ENCODE measurements at places on chromosomes 16 and 17.

- no peak for DNase-seq
Observed at GRCh38 chr17:17343896-17344506, 40.8 kb downstream of the NT5M start.

DNA sequence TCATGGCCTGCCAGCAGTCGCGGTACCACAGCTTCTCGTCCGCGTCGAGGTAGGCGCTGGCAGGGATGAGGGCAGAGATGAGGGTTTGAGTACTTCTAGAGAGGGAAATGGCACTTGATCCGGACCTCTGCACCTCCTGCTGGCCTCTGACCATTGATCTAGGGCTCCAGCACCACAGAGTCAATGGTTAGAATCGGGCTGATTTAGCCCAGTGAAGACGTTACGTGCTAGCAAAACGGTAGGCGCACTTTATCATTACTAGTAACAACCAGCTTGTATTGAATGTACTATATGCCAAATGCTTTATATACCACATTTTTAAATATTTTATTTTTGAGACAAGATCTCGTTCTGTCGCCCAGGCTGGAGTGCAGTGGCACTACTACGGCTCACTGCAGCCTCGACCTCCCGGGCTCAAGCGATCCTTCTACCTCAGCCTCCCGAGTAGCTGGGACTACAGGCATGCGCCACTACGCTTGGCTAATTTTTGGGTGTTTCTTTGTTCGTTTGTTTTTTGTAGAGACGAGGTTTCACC is 526 bp downstream of the TSNAXIP1 start:
- no peak for DNase-seq

- DNase-seq = no peak
Observed at GRCh38 chr16:52718046-52718445, 171.1 kb upstream of the TOX3 start.

GRCh38 chr16:73563709-73564108 is 515.8 kb upstream of the ZFHX3 start:
- no peak for DNase-seq

GRCh38 chr17:37693328-37693727 is 50.1 kb upstream of the DDX52 start:
- DNase-seq = no peak

- DNase-seq = no peak
Observed at GRCh38 chr16:3518986-3519348, 18.2 kb downstream of the CLUAP1 start.

DNA sequence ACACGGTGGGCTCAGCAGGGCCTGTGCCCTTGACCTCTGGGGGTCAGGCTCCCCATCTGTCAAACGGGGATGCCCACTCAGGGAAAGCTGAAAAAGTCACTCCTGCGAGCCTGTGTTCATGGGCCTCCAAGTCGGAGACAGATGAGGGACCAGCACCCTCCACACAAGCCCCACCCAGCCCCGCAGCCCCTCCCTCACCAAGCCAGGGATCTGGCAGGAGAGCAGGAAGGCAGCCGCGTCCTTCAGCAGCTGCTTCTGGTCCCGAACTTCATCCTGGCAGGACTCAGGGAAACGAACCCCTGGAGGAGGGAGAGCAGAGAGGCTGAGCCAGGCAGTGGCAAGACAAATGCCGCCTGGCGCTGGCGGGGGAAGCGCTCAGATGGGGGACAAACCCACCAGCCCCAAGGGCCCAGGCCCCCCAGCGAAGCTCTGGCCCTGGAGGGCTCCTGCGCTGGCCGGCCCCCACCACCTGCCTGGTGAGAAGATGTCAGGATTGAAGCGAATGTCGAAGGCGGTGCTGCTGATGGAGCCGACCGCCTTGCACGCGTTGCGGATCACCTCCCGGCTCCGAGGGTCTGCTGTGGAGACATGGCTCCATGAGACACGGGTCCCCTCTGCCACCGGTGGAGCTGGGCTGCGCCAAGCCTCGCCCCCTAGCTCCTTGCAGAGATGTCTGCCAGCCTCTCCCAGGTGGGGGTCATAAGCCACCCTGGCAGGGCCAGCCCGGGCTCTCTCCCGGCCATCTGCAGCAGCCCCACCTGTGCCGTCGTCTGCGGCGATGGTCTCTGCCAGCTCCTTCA is 15.4 kb downstream of the CLUH start:
- DNase-seq = no peak

DNA sequence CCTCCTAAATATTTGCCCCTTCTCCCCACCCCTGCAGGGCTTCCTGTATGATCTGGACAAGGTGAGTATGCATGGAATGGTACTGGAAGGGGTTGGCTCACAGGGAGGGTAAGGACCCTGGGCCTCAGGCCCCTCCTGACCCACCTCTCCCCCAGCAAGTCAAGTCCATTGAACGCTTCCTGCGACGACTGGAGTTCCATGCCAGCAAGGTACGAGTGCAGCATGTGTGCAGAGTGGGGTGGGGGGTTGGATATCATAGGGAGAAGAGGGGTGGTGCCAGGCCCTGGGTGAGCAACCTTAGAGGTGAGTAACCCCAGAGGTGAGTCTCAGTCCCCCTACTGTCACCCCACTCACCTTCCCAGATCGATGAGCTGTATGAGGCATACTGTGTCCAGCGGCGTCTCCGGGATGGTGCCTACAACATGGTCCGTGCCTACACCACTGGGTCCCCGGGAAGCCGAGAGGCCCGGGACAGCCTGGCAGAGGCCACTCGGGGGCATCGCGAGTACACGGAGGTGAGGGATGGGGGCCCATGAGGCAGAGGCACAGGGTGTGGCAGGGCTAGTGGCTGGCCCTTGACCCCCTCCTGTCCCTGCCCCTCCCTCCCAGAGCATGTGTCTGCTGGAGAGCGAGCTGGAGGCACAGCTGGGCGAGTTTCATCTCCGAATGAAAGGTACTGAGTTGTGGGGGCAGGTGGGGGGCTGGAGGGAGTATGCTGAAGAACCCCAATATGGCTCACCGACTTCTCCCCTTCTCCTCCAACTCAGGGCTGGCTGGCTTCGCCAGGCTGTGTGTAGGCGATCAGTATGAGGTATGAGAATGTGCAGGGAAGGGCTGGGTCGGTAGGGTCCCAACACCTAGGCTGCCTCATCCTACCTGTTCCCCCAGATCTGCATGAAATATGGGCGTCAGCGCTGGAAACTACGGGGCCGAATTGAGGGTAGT is 11.3 kb downstream of the RIPOR1 start:
- no peak for DNase-seq

DNA sequence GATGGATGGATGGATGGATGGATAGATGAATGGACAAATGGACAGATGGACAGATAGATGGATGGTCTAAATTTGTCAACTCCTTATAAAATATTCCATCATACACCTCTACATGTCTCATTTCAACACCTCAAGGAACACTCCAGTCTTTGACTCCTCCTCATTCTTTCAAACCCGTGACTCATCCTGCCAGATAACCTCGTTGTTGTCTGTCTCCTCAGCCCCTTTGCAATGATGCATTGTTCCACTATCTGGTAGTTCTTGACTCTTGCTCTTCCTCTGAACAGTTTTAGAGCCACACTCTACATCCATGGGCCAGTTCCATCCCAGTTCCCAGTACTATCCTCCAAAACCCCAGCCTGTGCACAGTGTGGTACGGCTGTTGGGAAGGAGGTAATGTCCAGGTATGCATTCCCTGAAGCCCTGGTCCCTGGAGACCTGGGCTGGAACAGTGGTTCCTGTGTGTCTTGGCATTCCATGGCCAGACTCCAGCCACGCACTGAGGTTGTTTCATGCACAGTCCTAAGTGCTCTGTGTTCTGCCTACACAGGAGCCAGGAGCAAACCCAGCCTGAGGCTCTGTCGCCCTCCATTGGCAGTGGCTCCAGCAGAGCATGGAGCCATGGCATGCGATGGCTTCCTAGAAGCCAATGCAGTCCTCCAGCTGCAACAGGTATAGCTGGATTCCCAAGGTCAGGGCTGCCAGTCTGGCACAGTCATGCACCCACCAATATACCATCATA is 105.7 kb downstream of the C17orf67 start:
- no peak for DNase-seq

GRCh38 chr17:6100891-6101500 is 30.8 kb downstream of the WSCD1 start:
- no peak for DNase-seq

GRCh38 chr17:65656390-65657250 is 95.2 kb upstream of the AXIN2 start:
- no peak for DNase-seq

- no peak for DNase-seq
Observed at GRCh38 chr16:13351601-13352217, 450.3 kb downstream of the SHISA9 start.
